Hepatocyte (in vitro differentiated cells): ENCODE measurements at places on chromosomes 2 and 18.
A peak's percentile ranks its signal among the peaks of the same experiment; 100 is the strongest.

DNA sequence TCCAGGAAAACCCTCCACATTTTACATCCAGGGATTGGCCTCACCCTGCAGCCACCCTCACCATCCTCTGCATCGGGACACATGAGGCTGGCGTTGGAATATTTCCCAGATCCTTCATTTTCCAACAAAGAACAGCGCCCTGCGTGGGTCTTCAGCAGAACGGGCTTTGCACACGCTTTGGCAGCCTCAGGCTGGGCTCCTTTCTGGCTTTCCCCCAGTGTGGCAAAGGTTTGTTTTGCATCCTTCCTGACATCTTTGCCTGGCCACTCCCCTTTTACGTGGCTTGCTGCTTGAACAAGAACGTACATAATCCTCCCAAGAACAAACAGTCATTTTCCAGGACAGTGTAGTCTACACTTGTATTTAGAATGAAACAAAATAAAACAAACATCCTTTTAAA lies 25.6 kb upstream of the GREB1 start:
- H3K4me1 ChIP-seq = peaks cover 20% of the 10 kb centered on the region
- H3K27me3 ChIP-seq = no peaks in the 10 kb centered on the region

GRCh38 chr2:36058076-36058475 lies 297.5 kb upstream of the CRIM1 start:
- no peaks in the 10 kb centered on the region for H3K36me3 ChIP-seq
- H3K27ac ChIP-seq = no peak overlapping the region
- H3K4me1 ChIP-seq = peaks cover 9% of the 10 kb centered on the region
- H3K27me3 ChIP-seq = no peaks in the 10 kb centered on the region
- no peak for DNase-seq
- H3K4me3 ChIP-seq = no peak overlapping the region

- H3K36me3 ChIP-seq = no peaks in the 10 kb centered on the region
- no peak overlapping the region for H3K4me3 ChIP-seq
- DNase-seq = no peak
- no peaks in the 10 kb centered on the region for H3K27me3 ChIP-seq
Measured at GRCh38 chr2:134443814-134444480, 190.1 kb downstream of the MGAT5 start.

GRCh38 chr18:49460976-49461601 lies 644 bp upstream of the DYM start:
- no peaks in the 10 kb centered on the region for H3K27me3 ChIP-seq
- peaks cover 7% of the 10 kb centered on the region for H3K4me1 ChIP-seq
- H3K27ac ChIP-seq = no peak overlapping the region
- H3K36me3 ChIP-seq = no peaks in the 10 kb centered on the region
- H3K4me3 ChIP-seq = peak overlapping the region; percentile 29

- DNase-seq = no peak
- no peaks in the 10 kb centered on the region for H3K27me3 ChIP-seq
- no peaks in the 10 kb centered on the region for H3K36me3 ChIP-seq
- no peak overlapping the region for H3K4me3 ChIP-seq
- H3K4me1 ChIP-seq = peaks cover 4% of the 10 kb centered on the region
- H3K27ac ChIP-seq = no peak overlapping the region
Measured at GRCh38 chr18:48616484-48617255, 77.8 kb downstream of the CTIF start.

DNA sequence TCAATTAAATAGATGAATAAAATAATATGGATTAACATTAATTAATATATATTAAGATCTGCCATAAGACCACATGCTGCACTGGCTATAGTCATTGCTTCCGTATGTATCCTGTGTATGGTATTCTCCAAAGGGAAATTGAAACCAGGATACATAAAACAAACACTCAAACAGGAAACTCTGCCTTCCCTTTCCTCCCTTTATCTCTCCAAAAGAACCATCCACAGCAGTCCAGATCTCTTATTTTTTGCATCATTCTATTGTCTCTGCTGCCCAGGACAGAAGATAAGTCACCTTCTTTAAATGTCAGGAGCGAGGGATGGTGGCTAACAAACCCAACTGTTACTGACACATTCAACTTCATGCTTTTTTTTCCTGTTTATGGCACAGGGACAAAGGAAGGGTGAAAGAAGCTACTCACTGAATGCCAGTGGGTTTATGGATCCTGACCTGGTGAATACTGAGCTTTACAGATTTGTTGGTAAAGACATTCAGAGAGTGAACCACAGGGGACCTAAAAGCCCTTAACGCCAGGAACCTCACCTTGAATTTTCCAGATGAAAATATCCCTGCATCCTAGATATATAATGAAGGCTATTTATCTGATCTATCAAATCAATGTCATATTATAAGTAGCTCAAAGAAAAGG lies 67.5 kb downstream of the CSRNP3 start:
- no peaks in the 10 kb centered on the region for H3K27me3 ChIP-seq
- no peaks in the 10 kb centered on the region for H3K4me1 ChIP-seq
- DNase-seq = no peak

GRCh38 chr2:208096080-208096479 lies 28.2 kb downstream of the CRYGD start:
- DNase-seq = no peak
- H3K36me3 ChIP-seq = no peaks in the 10 kb centered on the region
- H3K27me3 ChIP-seq = no peaks in the 10 kb centered on the region

DNA sequence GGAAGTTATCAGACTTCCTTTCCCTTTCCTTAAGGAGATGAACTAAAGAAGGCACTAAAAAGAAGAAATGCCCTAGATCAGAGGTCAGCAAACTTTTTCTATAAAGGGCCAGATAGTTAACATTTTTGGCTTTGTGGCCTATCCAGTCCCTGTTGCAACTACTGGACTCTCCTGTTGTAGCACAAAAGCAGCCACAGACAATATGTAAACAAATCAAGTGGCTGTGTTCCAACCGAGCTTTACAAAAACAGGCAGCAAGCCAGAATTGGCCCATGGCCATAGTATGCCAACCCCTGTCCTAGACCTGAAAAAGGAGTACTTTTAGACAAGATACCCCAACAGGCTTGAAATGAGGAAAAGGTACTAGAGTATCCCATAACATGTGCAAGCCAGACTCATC lies 10.9 kb downstream of the NHEJ1 start:
- no peak overlapping the region for H3K27ac ChIP-seq
- no peak for DNase-seq
- peaks cover 4% of the 10 kb centered on the region for H3K4me1 ChIP-seq
- no peaks in the 10 kb centered on the region for H3K36me3 ChIP-seq
- no peak overlapping the region for H3K4me3 ChIP-seq

- H3K36me3 ChIP-seq = no peaks in the 10 kb centered on the region
- no peak overlapping the region for H3K4me3 ChIP-seq
- H3K27me3 ChIP-seq = no peaks in the 10 kb centered on the region
- H3K4me1 ChIP-seq = peaks cover 41% of the 10 kb centered on the region
- peak overlapping the region; percentile 91 for H3K27ac ChIP-seq
Measured at GRCh38 chr2:200127848-200128247, 172.5 kb downstream of the MAIP1 start.

GRCh38 chr2:45992021-45992740 lies 305.0 kb upstream of the EPAS1 start:
- H3K4me1 ChIP-seq = no peaks in the 10 kb centered on the region
- H3K27me3 ChIP-seq = no peaks in the 10 kb centered on the region
- H3K27ac ChIP-seq = peak overlapping the region; percentile 55
- peak; percentile 49 for DNase-seq
- no peaks in the 10 kb centered on the region for H3K36me3 ChIP-seq

DNA sequence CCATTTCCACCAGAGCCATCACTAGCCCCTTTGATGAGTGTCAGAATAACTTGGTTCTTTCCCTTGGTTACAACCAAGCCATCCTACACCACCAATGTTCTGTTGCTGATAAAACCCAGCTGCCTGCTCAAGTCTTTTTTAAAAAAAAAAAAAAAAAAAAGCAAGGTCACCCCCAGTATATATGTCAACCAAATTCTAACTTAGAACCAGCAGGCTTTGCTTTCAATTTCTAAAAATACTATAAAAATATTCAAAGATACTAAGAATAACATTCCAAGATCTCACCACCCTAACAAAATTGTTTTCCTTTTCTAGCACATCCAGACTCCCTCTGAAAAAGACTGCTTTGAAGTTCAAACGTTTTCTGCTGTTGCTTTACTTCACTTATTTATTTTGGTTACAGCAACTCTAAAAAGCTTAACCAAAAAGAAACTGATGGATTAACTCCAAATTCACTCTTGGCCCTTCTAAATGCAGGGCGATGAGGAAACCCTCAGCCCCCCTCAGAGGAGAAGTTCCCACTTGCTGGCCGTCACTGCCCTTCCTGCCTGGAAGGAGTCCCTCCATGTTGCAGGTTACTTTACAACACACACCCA lies 10.9 kb downstream of the UXS1 start:
- no peak overlapping the region for H3K4me3 ChIP-seq
- H3K27ac ChIP-seq = no peak overlapping the region
- H3K4me1 ChIP-seq = peaks cover 17% of the 10 kb centered on the region
